Naive thymus-derived CD8-positive, alpha-beta T cell (primary cell): ENCODE measurements at places on chromosomes 16 and 17. TPM values are rescaled to one million over a fixed set of nuclear protein-coding genes. Genes with fewer than 3 reads are reported as not detected.
A peak's percentile ranks its signal among the peaks of the same experiment; 100 is the strongest.

DNA sequence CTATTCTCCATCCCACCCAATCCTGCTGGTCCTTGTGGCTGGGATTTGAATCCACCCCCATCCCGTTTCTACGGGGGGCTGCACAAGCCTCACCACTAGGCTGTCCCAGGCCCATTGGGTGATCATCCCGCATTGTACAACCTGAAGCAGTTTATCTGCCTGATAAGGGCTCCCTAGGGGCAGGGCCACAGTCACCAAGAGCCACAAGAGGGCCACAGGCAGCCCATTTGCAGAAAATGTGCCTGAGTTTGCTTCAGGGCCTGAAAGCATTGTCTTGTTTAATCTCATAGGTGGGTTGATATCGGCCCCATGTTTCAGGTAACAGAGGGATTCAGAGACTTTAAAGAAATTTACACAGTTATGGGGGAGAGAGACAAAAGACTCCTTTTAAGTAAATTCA is 245.0 kb downstream of the CPPED1 start:
- no peak for DNase-seq

- DNase-seq = no peak
These were observed 561.6 kb upstream of the PSMD7 start for GRCh38 chr16:73735018-73735417.

- DNase-seq = no peak
These were observed 118.1 kb downstream of the IRX5 start for GRCh38 chr16:55048745-55049144.

- DNase-seq = no peak
These were observed 39.1 kb downstream of the RMI2 start for GRCh38 chr16:11384184-11384955.

DNA sequence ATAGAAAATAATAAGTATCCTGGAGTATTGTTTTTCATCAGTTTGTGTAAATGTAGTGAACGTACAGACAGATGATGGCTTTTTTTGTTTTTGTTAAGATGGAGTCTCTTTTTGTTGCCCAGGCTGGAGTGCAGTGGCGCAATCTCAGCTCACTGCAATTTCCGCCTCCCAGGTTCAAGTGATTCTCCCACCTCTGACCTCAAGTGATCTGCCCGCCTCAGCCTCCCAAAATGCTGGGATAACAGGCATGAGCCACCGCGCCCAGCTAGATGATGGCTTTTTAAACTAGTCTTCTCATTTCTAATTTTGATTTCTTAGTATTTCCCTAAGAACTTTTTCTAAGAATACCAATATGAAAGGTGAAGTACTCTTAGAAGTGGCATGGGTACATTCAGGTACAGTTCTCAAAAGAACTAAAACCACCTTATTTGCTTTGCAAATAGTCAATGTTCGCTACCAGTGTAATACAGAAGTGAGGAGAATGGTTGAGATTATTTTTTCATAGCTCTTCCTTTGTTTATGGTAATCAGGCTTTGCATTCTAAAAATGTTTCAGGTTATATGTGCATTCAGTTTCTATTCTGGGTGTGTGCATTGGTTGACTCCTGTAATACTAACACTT is 34.2 kb downstream of the TTC19 start:
- DNase-seq = no peak

DNA sequence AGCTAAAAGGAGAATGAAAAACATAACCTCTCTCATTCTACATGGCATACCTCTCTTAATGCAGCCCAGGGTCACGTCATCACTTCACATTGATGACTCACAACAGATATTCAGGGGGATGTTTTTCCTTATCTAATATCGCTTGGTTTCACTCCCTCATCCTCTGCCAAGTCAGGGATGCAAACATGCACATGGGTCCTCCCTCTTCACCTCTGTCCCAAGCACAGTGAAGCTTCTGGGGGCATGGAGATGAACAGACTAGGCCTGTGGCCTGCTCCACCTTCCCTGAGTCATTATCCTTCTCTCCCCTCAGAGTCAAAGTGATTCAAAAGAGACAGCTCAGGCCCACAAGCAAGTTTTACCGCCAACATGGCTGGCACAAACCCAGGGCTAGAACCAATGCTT is 2.3 kb upstream of the MT2A start:
- DNase-seq = no peak

GRCh38 chr17:82283208-82283749 is 9.8 kb upstream of the CSNK1D start:
- no peak for DNase-seq

- no peak for DNase-seq
These were observed 165.1 kb downstream of the ABCC12 start for GRCh38 chr16:47990676-47991075.

GRCh38 chr16:67419502-67419901 is 3.2 kb upstream of the ZDHHC1 start:
- no peak for DNase-seq

DNA sequence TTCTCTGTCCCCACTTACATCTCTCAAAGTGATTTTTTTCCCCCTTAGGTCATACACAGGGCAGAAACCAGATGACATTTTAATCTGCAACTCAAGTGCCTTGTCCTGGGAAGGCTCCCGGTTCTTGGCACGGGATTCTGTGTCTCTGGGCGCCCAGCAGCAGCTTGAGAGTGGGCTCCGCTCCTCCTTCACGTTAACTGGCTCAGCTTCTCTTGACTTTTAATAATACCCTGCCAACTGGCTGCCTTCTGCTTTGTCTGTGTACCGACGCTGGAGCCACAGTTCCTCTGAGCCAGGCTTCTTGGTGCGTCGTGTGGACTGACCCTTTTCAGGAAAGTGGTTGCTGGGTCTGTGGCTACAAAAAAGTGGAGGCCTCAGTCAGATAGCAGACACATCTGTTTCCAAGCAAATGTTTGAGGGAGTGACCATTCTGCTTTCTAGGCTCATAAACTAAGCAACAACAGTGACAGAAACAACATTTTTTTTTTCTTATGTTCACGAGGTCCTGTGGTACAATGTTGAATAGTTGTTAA is 64.9 kb downstream of the IRF8 start:
- DNase-seq = peak; percentile 26

DNA sequence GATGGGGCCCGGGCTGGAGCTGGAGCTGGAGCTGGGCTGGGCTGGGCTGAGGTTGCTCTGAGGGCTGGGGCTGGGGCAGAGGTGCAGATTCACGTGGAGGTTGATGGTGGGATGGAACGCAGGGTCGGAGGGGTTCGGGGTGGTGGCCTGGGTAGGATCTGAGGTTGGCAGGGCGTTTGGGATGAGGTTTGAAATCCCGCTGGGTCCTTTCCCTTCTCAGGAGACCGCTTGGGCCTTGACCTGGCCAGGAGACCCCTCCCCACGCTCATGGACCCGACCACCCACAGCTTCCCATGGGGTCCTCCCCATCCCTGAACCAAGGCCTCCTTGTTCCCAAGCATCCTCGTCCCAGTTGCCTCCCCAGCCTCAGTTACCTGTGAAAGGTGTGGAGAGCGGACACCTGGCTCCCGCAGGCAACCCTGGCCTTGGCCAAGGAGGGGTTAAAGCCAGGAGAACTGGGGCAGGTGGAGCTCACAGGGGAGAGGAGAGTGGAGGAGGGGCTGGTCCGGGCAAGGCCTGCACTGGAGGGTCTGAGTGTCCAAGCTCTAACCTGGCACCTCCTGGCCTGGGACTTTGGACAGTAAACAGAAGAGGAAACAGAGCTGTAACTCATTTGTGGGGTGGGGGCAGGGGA is at the start of gene ASGR2:
Gene ASGR2, minus strand, starts transcription at position 582 of the 634 bp plus-strand sequence. CDS start 582 bp downstream, outside the sequence.
- no peak for DNase-seq

GRCh38 chr16:57670196-57670595 is 2.1 kb downstream of the ADGRG3 start:
- DNase-seq = no peak

- no peak for DNase-seq
These were observed 41.1 kb upstream of the DHRS7B start for GRCh38 chr17:21085707-21086106.

DNA sequence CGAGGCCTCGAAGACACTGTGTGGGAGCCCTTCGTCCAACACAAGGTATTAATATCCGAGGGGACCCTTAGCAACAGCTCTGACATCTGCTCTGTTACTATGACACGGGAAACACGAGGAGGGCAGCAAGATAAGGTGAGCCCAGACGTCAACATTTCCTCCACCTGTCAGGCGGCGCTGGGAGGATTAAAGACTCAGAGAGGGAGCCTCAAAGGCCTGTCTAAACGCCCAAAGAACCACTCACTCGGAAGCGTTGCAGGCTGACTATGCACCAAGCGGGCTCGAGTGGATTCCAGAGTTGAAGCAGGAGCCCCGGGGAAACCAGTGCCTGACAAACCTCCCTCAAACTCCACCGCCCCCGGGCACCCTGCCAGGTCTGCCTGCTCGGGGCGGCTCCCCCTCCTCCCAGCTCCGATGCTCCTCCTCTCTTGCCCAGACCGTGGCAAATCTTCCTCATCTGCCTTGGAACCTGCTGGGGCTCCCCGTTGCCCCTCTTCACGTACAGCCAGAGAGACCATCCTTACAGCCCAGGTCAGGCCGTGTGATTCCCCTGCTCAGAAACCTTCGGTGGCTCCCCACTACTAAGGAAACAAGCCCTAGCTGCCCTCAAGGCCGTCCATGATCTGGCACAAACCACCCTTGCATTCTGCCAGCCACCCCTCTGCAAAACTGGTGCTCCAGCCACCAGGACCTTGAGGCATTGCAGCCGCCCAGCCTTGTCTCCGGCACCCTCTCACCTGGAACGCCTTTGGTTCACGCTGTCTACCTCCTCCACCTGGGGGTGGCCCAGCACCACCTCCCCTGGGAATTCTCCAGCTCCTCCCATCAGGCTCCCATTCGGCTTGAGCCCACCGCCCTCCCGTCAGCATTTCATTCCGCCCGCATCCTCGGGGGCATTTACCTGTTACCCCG is 16.2 kb downstream of the RPH3AL start:
- DNase-seq = peak; percentile 50

GRCh38 chr17:8997994-8998628 is 23.2 kb upstream of the NTN1 start:
- DNase-seq = peak; percentile 77

DNA sequence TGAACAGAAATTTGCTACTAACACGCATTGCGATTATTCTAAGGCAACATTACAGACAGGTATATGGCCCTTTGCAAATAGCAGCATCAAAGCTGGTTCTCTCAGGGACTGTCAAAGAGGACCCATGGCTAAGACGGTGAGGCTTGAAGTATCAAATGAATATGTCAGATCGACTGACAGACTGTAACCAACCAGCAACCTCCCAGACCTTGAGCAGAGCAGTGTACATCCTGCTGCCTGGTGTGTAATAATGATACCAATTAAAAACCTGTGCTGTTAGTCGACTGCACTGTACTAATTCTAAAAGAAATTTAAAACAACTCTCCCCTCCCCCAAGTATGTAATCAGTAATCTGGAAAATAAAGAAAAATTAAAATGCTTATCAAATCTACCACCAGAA is 35.9 kb upstream of the GHDC start:
- no peak for DNase-seq

DNA sequence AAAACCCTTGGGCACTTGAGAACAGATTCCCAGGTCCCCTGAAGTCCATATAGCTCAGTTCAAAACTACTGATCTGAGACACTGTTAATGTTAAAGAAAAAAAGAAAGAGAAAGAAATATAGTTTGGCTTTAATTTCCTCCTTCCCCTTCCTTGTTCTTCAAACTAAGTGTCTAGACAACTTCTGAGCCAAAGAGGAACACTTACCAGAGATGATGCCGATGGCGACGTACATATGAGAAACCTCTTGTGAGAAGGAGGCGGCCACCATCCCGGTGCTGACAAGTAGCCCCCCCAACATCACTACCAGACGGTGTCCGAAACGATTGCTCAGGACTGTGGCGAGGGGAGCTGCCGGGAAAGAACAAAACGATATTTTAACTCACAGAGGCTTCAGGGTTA is 17.2 kb downstream of the SLC16A6 start:
- DNase-seq = no peak

- no peak for DNase-seq
These were observed 675.3 kb downstream of the MAF start for GRCh38 chr16:78925083-78925767.

DLX3 gene
- 0.09 TPM for polyA plus RNA-seq

TMEM235 gene
- polyA plus RNA-seq = not detected

TNFRSF13B gene
- not detected for polyA plus RNA-seq

LITAFD gene
- polyA plus RNA-seq = not detected

SLC47A1 gene
- 0.69 TPM for polyA plus RNA-seq

TBC1D3H gene
- polyA plus RNA-seq = not detected

PHKB gene
- polyA plus RNA-seq = 25.4 TPM

NUDT16L1 gene
- polyA plus RNA-seq = 90.0 TPM

TBC1D3D gene
- polyA plus RNA-seq = not detected

ITGB4 gene
- polyA plus RNA-seq = 1.9 TPM

ADAMTS18 gene
- polyA plus RNA-seq = not detected

RNF40 gene
- 27.2 TPM for polyA plus RNA-seq
